CD4-positive, alpha-beta T cell (primary cell): ENCODE measurements at places on chromosomes 13 and 19. TPM values are rescaled to one million over a fixed set of nuclear protein-coding genes. Genes with fewer than 3 reads are reported as not detected.

The C19orf38 gene
- total RNA-seq = 1.8 TPM

The TEX26 gene
- total RNA-seq = not detected

The PSG11 gene
- not detected for total RNA-seq

The CABP5 gene
- total RNA-seq = not detected

- no peak for DNase-seq
Observed at GRCh38 chr13:28455580-28456194, 39.2 kb downstream of the FLT1 start.

DNA sequence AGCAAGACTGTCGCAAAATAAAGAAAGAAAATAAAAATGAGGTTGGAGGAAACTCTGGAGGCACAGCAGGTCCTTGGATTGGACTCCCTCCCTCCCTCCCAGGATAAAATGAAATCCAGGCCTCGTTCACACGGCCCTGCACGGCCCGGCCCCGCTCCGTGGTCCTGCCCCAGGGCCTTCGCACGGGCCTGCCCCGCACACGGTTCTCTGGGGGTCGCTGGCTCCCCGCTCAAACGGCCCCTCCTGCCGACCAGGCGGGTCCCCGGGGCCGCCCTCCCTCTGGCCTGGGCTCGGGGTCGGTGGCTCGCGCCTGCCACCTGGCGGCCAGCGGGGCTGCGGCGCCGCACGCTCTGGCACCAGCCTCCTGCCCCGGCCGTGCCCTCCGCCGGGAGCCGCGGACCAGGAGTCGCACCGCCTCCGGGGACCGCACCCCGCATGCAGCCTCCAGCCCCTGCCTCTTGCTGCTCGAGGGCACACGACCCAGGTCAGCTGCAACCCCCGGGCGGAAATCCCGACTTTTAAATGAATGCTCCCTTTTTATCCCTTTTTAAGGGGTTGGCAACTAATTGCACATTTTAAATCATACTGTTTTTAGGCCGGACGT is 1.5 kb upstream of the WDR18 start:
- DNase-seq = peak; percentile 54

DNA sequence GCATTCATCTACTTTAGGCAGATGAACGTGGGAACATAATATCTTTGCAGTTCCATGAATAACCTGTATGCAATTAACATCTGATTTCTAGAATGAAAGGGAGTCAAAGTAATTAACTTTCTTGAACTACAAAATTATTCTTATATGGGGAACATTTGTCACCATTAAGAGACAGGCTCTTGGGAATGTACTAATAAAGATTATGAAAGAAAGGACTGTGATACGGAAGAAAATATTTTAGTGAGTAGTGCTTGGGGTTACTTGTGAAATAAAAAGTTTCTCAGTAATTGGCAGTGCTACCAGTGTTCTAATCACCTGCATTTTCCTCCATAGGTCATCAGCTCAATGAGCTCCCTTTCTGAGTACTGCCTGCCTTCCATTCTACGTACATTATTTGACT is 85.4 kb downstream of the FRY start:
- no peak for DNase-seq

DNA sequence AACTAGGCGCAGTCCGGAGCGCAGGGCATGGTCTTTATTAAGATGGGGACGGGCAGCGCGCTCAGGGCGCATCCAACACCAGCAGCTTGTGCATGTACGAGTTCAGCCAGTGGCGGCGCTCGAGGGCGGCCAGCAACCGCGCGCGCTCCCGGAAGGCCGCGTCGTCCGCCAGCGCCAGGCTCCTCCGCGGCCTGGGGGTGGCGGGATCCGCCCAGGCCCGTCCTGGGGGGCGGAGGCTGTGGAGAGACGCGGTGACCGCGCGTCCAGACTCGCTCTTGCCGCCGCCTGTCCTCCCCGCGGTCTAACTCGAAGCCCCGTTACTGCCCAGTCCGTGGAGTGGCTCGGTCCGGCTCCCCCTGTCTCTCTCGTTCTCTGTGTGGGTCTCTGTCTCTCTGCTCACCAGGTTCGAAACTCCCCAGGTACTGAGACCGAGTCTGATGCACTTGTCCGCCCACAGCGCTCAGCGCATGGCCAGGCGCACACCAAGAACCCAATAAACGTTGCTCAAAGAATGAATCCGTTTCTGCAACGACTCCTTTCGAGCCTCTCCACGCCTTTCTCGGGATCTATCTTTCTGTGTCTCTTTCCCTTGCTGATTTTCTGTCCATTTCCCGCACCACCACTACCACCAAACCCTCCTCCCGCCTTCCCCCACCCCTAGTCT is 702 bp downstream of the PTH2 start:
- DNase-seq = peak; percentile 43
